ENCODE measurements at places on chromosomes 7 and 10.

DNA sequence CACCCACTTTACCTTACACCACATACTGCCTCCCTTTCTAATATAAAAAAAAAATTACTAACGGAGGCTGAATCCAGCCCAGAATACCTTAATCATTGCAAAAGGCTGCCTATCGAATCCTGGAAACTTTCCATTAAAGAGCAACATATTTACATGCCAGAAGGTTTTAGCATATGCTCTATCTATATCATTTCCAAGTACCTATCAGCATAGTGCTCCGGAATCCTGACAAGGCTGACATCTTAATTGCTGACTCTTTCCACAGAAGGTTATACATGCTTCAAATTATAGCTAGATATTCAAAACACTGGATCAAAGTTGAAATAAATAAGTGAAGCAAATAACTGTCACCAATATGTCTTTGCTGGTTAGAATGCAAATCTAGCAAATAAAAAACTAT lies 170.9 kb upstream of the CDK1 start:
- no peak for DNase-seq

DNA sequence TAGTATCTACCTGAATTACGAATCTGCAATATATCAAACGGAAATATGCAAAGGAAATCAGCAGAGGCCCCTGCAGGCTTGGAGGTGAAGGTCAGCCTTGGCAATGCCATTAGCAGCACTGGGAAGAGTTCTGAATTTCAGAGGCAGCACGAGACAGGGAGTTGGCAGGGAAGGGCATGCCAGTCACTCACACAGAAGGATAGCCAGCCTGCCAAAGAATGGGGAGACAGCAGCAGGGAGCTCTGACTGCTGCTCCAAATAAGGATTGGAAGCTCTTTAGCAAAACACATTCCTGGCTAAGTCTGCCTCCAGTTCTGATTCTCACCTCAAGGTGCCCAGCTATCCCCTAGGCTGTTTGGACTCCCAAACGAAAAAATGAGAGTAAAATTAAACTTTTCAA lies 188.0 kb downstream of the PDE1C start:
- no peak for DNase-seq

- no peak for DNase-seq
Measured at GRCh38 chr10:80486785-80487420, 32.8 kb downstream of the TSPAN14 start.

DNA sequence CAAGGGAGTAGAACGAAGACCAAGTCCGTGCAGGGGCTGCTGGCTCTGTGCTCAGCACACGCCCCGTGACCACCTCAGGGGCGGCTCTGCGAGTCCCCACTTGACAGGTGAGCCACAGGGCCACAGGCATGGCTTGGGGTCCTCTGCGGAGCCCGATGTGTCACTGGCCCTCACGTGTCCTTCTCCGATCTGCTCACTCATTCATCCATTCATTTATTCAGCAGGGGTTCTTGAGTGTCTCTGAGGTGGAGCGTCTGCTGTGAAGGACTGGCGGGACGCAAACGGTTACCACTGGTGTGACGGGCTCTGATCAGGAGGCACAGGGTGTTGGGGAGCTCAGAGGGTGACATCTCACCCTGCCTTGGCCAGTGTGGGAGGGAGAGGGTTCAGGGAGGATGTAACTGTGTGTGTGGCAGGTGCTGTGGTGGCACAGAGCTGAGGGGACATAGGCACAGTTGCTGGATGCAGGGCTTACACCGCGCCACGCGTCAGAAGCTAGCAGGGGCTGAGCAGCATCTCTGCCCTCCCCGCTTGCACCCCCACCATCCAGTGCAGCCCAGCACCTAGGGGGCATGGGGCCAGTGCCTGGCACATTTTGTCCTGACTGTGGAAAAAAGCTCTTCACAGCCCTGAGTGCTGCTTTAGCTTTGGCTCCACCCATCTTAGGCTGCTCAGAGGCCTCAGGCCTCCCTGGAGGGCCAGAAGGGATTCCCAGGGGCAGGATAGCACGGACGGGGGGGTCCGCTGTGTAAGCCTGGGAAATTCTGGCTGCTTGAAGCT lies 116.8 kb downstream of the LHPP start:
- no peak for DNase-seq

DNA sequence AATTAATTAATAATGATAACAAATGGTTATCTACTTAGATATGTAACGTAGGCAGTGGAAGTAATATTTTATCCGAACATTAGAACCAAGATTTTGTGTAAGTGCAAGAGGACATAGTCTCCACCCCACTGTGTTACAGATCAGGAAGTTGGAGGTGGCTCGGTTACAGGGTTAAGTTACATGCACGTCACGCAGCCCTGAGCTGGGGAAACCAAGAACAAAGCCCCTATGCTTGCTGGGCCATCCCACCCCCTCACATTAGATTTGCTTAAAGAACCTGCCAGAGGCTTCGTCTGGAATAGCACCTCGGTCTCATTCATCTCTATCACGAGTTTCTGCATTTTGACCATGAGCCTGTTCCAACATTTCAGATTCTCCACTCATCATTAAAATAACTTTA lies 214.1 kb downstream of the ADARB2 start:
- no peak for DNase-seq

GRCh38 chr7:45711161-45711490 lies 137.0 kb downstream of the ADCY1 start:
- no peak for DNase-seq

- DNase-seq = no peak
Measured at GRCh38 chr7:98330926-98331529, 49.5 kb downstream of the BRI3 start.

DNA sequence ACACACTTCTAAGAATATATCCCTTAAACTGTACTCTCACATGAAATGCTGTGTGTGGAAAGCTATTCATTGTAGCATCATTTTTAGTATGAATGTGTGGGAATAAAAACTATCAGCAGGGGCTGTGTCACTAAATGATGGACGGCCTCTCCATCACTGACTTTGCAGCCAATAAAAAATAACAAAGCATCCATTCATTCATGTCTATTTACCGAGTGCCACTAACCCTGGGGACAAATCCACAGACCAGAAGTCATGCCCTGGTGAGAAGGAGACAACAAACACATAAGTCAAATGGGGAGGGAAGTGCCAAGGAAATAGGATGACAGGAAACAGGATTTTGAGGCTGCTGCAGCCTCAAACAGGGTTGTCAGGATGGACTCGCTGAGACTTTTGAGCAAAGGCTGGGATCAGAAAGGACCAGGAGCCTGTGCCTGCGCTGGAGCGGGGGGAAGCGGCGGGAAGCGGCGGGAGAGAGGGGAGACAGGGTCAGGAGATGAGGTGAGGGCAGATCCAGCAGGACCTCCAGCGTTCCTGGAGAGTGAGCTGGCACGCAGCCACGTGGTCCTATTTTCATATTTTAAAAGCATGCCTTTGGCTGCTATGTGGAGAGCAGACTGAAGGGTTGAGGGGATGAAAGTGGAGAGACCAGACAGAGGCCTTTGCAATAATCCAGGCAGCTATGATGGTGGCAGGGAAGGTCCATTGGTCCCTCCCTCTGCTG lies 2.2 kb upstream of the NOM1 start:
- DNase-seq = no peak

GRCh38 chr10:102945962-102946361 lies 27.9 kb downstream of the CNNM2 start:
- no peak for DNase-seq

GRCh38 chr10:121418126-121418777 lies 180.0 kb downstream of the FGFR2 start:
- no peak for DNase-seq

GRCh38 chr7:9835199-9835598 lies 1138.5 kb upstream of the PHF14 start:
- DNase-seq = no peak

DNA sequence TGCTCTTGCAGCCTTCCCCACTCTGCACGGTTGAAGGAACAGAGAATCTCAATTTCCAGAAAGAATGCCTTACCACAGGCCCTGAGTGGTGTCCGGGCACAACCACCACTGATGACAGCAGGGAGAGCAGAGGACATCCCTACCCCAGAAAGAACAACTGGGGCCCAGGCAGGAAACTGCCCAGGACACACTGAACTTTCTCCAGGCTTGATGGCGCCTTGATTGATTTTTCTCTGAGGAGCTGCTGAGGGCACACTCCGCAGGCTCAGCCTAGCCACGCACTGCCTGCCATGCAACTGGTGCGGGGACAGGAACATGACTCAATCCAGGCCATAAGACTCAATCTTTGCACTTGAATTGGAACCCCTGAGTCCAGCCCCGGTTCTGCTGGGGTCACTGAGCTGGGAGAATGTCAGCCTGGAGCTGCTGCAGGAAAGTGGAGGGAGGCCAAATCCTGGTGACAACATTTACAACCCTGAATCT lies 5.9 kb downstream of the AKR1B1 start:
- no peak for DNase-seq

- no peak for DNase-seq
Measured at GRCh38 chr7:159155410-159155809, 10.7 kb upstream of the VIPR2 start.

- no peak for DNase-seq
Measured at GRCh38 chr7:111043561-111043960, 47.4 kb upstream of the LRRN3 start.

GRCh38 chr10:84762754-84763394 lies 434.5 kb downstream of the CCSER2 start:
- DNase-seq = no peak

DNA sequence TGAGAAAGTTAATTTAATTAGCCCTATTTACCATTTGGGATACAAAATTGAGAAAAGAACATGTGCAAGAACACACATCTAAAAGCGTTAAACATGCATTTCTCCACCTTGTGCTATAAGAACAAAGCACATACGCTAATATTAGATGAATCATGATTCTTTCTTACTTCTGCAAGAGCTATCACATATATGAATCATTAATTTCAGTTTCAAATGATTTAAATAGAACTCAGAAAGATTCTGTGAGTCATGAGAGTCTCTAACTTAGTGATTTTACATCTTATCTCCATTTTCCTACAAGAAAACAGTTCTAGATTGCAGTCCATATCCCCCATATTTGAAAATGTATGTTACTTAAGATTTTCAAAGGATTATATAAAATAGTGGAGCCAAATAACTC lies 173.9 kb downstream of the RNLS start:
- no peak for DNase-seq

- no peak for DNase-seq
Measured at GRCh38 chr7:80924090-80924489, 5.2 kb upstream of the SEMA3C start.

DNA sequence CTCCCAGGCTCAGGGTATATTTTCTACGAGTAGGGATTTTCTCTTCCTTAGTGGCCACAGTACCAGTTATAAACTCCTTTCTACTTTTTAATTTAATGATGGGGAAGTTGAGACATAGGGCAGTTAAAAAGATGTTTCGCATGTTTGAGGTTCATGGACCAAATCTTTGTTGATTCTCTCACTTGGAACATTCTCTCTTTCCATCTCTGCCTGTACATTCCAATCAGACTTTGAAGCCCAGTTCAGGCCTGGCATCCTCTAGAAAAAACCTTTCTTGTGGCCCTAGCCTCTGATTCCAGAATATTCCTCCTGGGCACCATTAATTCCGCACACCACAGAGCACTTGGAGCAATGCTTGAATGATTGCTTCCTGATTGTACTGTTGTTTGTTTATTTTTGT lies 18.5 kb downstream of the SLC13A4 start:
- DNase-seq = no peak

DNA sequence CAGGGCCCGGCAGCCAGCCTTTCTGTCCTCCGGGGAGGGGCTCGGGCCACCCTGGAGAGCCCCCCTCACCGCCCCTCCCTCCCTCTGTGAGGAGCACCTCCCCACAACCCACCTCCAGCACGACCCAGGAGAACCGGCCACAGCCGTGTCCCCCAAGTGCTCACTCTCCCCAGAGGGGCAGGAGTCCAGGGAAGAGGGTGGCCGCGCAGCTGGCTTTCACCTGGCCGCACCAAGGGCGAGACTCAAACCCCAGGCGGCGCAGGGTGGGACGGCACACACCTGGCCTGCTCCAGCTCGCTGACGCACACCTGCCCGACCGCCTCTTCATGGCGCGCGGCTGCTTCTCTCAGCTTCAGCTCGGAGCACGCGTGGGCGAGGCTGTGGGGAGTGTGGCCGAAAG lies 73.4 kb downstream of the CFAP46 start:
- no peak for DNase-seq

DNA sequence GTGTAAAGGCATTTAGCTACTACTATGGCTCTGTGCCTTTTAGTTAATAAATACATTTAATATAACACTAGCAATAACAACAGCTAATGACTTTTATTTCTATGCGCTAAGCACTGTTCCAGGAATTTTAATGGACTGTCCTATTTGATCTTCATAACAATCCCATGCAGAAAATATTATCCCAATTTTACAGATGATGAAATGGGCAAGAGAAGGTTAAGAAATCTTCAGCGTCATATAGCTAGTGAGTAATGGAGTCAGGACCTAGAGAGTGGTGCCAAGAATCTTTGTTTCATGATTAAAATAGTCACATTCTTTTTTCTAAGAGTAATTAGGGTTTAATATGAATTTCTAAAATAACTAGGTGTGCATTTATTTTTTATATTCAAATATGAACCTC lies 32.4 kb downstream of the ACTA2 start:
- DNase-seq = no peak

All from NCI-H524 treated with DMSO at 0.1 percent for 48 hours (cell line).